ENCODE measurements at places on chromosomes 13 and 19. TPM values are rescaled to one million over a fixed set of nuclear protein-coding genes. Genes with fewer than 3 reads are reported as not detected.
A peak's percentile ranks its signal among the peaks of the same experiment; 100 is the strongest.

DNA sequence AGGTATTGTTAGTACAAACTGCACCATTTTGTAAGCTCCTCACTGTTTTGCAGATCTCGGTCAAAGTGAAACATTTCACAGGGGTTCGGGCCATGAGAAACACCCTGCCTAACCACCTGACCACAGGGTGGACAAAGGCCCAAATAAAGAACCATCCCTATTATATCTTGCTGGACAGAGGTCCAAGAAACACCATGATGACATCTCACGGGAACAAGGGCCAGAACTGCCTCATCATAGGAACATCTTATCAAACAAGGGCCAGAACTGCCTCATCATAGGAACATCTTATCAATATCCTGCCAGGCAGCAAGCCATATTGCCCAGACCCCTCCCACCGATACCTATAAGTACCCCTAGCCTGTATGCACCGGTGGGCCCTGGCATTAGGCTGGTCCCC is 99.7 kb downstream of the PCDH9 start:
- no peaks in the 10 kb centered on the region for H3K36me3 ChIP-seq
- no peak overlapping the region for H3K27ac ChIP-seq
- no peaks in the 10 kb centered on the region for H3K27me3 ChIP-seq
- H3K4me1 ChIP-seq: peaks cover 6% of the 10 kb centered on the region

- DNase-seq: no peak
- H3K4me1 ChIP-seq: no peaks in the 10 kb centered on the region
- no peak overlapping the region for H3K4me3 ChIP-seq
- H3K27ac ChIP-seq: no peak overlapping the region
- no peaks in the 10 kb centered on the region for H3K27me3 ChIP-seq
Observed at GRCh38 chr19:42508892-42509444, 19.3 kb downstream of the CEACAM1 start.

DNA sequence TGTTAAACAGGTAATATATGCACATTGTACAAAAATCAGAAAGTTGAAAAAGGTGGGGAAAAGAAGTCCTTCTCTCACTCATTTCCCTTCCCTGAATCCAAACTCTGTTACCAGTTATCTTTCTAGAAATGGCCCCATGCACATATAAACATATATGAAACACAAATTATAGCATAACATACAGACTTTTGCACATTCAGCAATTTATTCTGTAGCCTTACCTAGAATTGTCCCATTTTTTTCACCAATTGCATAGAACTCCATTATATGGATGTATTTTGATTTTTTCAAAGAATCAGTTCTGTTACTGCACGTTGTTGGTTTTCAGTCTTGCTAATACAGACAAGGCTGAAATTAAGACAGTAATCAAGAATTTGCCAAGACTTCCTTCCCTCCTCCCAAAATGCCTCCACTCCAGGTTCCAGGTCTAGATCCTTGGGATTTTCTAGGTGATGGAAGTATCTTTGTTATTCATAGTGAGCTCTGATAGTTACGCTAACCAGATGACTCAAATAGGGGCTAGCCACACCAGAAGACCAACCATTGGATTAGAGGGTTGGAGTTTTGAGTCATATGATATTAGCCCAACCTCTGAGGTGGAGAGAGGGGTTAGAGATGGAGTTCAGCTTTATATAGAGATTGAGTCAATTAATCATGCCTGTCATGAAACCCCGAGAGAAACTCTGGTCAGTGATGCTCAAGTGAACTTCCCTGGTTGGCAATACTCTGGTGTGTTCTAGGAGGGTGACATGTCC is 30.7 kb downstream of the GPR180 start:
- H3K4me3 ChIP-seq: no peak overlapping the region
- no peaks in the 10 kb centered on the region for H3K27me3 ChIP-seq
- no peaks in the 10 kb centered on the region for H3K4me1 ChIP-seq
- H3K27ac ChIP-seq: no peak overlapping the region
- H3K36me3 ChIP-seq: peaks cover 34% of the 10 kb centered on the region

GRCh38 chr13:20185366-20186056 is 7.2 kb downstream of the GJB2 start:
- no peak overlapping the region for H3K4me3 ChIP-seq
- no peaks in the 10 kb centered on the region for H3K4me1 ChIP-seq
- DNase-seq: no peak
- H3K36me3 ChIP-seq: no peaks in the 10 kb centered on the region
- peaks cover 4% of the 10 kb centered on the region for H3K27me3 ChIP-seq

The ATP7B gene
- total RNA-seq: 3.9 TPM

DNA sequence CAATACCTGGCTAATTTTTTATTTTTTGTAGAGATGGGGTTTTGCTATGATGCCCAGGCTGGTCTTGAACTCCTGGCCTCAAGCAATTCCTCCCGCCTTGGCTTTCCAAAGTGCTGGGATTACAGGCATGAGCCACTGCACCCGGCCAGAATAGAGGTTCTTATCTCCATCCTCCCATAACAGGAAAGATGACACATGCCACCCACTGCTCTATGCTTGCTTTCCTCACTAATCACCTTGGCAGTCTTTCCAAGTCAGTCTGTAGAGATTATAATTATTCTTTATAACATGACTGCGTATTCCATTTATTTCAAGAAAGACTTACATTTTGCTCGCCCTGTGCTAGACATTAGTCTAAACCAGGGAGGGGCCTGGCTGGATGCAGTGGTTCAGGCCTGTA is 6.7 kb downstream of the VAV1 start:
- no peak for DNase-seq
- H3K4me1 ChIP-seq: peaks cover 3% of the 10 kb centered on the region
- H3K27ac ChIP-seq: no peak overlapping the region
- peaks cover 7% of the 10 kb centered on the region for H3K27me3 ChIP-seq

The F7 gene
- not detected for total RNA-seq

The ZGLP1 gene
- total RNA-seq: 0.16 TPM

The KLK7 gene
- not detected for total RNA-seq

The ATP1A3 gene
- 225 TPM for total RNA-seq

- no peaks in the 10 kb centered on the region for H3K27me3 ChIP-seq
- peaks cover 17% of the 10 kb centered on the region for H3K4me1 ChIP-seq
Observed at GRCh38 chr19:43618921-43619261, 538 bp downstream of the ZNF428 start.

GRCh38 chr13:98195054-98195791 is 18.2 kb upstream of the RNF113B start:
- peaks cover 3% of the 10 kb centered on the region for H3K4me1 ChIP-seq
- no peak overlapping the region for H3K4me3 ChIP-seq
- no peak overlapping the region for H3K27ac ChIP-seq
- H3K36me3 ChIP-seq: no peaks in the 10 kb centered on the region
- H3K27me3 ChIP-seq: no peaks in the 10 kb centered on the region
- DNase-seq: no peak

DNA sequence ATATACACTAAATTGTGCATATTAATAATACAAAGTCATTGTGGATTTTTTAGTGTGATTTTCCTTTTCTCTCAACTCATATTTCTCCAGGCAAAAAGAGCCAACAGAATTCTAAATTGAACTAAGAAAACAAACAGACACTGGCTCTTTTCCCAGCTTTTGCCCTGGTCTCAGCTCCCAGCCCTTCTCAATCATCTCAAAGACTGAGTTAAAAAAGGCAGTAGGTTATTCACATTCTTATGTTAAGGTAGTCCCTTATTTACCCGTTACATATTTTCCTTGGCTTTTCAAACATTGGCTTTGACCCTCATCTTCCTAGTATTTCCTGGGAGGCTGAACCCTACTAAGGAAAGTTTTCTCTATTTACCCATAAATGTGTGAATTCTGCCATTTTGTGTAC is 753.6 kb downstream of the LIG4 start:
- no peaks in the 10 kb centered on the region for H3K27me3 ChIP-seq
- H3K27ac ChIP-seq: no peak overlapping the region
- no peaks in the 10 kb centered on the region for H3K36me3 ChIP-seq
- no peaks in the 10 kb centered on the region for H3K4me1 ChIP-seq
- no peak overlapping the region for H3K4me3 ChIP-seq

- no peaks in the 10 kb centered on the region for H3K36me3 ChIP-seq
- no peak for DNase-seq
- no peak overlapping the region for H3K27ac ChIP-seq
- peaks cover 18% of the 10 kb centered on the region for H3K4me1 ChIP-seq
Observed at GRCh38 chr13:51993713-51994112, 17.5 kb downstream of the ATP7B start.

The DMRTC2 gene
- not detected for total RNA-seq

GRCh38 chr13:113532156-113532806 is 41.8 kb upstream of the DCUN1D2 start:
- H3K4me1 ChIP-seq: no peaks in the 10 kb centered on the region
- H3K27ac ChIP-seq: peak overlapping the region; percentile 30
- no peak overlapping the region for H3K4me3 ChIP-seq
- peaks cover 5% of the 10 kb centered on the region for H3K36me3 ChIP-seq
- H3K27me3 ChIP-seq: no peaks in the 10 kb centered on the region

DNA sequence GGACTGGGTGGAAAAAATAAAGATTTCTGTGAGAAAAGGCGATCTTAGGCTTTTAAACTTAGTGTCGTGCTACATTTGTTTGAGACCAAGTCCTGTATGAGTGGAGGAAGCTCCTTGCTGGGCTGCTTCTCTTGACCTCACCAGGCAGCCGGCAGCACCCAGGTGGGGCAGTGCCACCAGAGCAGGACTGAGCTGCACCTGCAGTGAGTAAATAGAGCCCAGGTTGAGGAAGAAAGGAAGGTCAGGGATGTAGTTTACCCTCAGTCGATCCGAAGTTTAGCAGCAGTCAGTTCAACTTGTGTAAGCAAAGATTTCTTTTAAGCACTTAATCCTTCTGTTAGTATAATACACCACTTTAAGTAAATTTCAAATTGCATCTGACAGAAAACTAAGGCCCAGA is 13.6 kb downstream of the HNRNPM start:
- no peaks in the 10 kb centered on the region for H3K27me3 ChIP-seq
- H3K4me3 ChIP-seq: no peak overlapping the region
- no peak for DNase-seq
- H3K27ac ChIP-seq: no peak overlapping the region

The CYP4F8 gene
- total RNA-seq: not detected

DNA sequence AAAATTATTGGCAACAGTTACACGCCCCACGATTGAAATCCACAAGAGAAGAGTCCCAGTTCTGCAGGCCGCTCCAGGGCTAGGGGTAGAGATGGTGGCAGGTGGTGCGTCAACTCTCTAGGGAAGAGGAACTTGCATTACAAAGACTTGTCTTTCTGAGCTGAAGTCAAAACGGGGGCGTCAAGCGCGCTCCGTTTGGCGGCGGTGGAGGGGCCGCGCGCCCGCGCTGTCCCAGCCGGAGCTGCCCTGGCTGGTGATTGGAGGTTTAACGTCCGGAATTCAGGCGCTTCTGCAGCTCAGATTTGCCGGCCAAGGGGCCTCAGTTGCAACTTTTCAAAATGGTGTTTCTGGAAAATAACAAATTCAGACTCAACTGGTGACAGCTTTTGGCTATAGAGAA is 38.9 kb downstream of the SOX1 start:
- no peak overlapping the region for H3K27ac ChIP-seq
- H3K4me1 ChIP-seq: no peaks in the 10 kb centered on the region
- H3K27me3 ChIP-seq: peaks cover 84% of the 10 kb centered on the region
- no peak for DNase-seq

The NECTIN2 gene
- total RNA-seq: 99.1 TPM

The CNFN gene
- total RNA-seq: 0.96 TPM

The MBD3L3 gene
- not detected for total RNA-seq

DNA sequence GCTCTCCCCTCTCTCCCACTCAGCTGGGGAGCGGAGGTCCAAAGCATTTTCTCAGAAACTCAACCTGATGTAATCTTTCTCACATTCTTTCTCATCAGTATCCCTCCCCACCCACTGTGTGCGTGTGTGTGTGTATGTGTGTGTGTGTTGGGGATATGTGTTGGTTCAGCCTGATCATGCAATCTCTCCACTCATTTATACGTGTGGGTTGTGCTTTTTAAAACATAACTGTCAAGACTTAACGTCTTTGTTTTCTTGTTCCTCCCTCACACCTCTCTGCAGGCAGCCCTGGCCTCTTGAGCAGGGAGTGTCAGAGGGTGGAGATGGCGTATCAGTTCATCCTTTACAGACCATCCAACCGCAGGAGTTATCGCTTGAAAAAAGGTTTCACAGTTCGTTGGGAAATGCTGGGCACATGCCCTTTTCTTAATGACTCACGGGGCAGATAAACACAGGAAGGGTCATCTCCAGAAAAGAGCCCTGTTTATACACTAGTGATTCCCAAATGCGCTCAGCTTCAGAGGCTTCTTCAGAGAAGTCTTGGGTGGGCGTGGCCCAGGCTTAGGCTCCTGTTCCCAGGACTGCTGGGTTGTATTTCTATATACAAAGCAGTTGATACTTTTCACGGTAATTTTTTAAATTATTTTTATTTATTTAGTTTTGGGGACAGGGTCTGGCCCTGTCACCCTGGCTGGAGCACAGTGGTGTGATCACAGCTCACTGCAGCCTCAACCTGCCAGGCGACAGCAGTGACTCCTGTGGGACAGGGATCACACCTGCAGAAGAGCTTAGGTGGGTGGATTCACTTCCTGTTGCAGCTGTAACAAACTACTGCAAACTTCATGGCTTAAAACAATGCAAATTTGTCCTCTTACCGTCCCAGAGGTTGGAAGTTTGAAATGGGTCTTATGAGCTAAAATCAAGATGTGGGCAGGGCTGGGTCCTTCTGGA is 60.3 kb downstream of the CCDC70 start:
- H3K36me3 ChIP-seq: no peaks in the 10 kb centered on the region
- H3K27me3 ChIP-seq: no peaks in the 10 kb centered on the region
- H3K27ac ChIP-seq: no peak overlapping the region
- H3K4me3 ChIP-seq: no peak overlapping the region

DNA sequence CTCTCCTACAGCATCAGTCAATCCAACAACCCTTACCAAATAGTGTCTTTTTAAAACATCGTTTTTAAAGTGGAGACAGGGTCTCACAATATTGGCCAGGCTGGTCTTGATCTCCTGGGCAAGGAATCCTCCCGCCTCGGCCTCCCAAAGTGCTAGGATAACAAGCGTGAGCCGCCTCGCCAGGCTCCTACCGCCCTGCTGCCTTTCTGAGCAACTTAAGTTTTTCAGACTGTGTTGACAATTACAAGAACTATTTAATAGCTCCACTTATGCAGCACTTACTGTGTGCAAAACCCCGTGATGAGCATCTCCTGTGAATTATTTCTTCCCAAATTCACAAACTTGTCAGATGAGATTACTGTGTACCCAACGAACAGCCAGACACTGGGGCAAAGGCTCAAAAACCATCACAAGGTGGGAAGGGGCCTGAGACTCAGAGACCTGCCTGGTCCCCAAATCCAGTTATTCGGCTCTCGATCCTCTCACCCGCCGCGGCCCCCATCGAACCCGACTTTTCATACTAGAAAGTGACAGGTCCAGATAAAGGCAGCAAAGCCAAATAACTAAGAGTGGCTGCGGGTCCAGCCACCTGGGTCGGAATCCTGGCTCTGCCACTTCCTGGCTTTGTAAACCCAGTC is 581 bp downstream of the RPL18 start:
- peak overlapping the region; percentile 92 for H3K27ac ChIP-seq
- H3K27me3 ChIP-seq: no peaks in the 10 kb centered on the region
- H3K36me3 ChIP-seq: peaks cover 40% of the 10 kb centered on the region
- peaks cover 23% of the 10 kb centered on the region for H3K4me1 ChIP-seq
- H3K4me3 ChIP-seq: peak overlapping the region; percentile 91

DNA sequence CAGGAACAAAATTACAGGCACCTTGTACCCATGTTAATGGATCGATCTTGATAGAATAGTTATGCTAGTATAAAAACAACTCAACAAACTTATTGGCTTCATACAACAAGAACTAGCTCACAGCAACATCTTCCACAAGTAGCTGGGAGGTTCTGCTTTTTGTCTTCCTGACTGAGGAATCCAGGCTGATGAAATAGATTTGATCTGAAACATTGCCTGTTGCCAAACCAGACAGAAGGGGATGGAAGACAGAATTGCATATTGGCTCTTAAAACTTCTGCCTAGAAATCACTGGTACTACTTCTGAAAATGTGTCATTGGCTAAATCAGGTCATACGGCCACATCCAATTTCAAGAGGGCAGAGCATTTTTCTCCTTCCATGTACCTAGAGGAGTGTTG is 267.3 kb downstream of the RFC3 start:
- no peak overlapping the region for H3K27ac ChIP-seq
- no peak for DNase-seq
- H3K4me3 ChIP-seq: no peak overlapping the region
- no peaks in the 10 kb centered on the region for H3K4me1 ChIP-seq
- H3K36me3 ChIP-seq: no peaks in the 10 kb centered on the region

The LHB gene
- total RNA-seq: not detected

The PTGER1 gene
- not detected for total RNA-seq
